Right hindlimb (tissue), 1 donor: ENCODE measurements at places on chromosomes 3 and 15.
A peak's percentile ranks its signal among the peaks of the same experiment; 100 is the strongest.

GRCh38 chr3:8153800-8154199 is 347.8 kb upstream of the LMCD1 start:
- DNase-seq, result peak; percentile 24

DNA sequence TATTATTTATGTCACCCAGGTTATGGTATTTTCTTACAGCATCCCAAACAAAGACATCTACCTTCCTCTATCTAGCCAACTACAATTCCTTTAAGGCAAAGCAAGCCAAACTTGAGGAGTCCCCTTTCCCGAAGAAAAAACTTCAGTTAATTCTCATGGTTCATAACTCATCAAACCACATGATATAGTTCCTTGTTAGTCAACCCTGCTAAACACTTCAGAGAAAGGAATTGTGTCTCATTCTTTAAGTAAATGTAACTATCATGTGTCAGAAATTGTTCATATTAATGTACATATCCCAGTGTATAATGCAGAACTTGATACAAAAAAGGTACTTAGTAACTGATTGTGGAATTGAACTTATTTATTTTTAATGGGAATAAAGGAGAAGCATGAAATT is 44.4 kb downstream of the ST3GAL6 start:
- no peak for DNase-seq

DNA sequence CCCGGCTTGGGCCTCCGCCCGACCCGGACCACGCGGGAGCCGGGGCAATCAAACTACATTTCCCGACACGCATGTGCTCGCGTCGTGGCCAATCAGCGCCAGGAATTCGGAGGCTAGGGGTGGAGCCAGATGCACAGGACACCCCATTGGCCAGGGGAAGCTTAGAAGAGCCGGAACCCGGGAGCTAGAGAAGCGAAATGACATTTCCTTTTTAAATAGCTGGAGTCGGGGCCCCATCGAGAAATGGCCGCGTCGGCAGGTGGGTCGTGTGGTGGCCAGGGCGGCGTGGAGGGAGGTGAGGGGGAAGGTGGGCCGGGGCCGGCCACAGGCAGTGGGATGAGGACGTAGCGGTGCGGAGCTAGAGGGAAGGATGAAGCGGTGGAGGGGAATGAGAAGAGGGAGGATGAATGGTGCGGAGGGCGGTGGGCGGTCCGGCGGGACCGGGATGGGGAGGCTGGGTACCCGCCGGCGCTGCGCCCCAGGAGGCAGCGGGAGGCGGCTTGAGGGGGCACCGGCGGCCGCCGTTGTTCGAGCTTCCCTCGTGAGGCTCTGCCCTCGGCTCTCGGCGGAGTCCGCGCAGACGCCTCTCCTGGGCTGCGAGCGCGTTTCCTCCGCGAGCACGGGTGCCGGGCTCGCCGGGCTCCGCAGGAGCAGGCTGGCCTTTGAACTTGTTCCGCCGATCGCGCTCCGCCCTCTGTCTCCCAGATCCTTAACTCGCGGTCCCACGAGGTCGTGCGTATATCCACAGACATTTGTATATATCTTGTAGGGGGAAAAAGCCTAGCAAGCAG is at the start of gene KBTBD8:
Gene KBTBD8, plus strand, starts transcription at position 195 of the 791 bp plus-strand sequence. Its CDS starts 49 bp downstream, at position 244.
- peak; percentile 100 for DNase-seq

DNA sequence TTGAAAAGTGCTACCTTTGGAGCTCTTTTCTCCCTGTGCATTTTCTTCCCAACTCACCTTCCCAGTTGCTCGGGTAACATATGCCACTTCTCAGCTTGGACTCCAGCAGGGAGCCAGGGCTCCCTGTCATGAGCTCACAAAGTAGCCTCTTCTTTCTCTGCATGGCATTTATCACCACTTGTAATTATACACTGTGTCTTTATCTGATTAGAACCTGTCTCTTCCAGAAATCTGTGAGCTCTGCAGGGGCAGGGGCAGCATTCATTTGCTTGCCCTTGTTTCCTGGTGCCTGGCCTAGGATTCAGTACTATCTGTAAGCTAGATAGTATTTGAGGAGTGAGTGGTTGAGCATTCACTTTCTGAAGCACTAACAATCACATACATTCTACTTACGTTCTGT is 100.9 kb downstream of the CLSTN2 start:
- no peak for DNase-seq

DNA sequence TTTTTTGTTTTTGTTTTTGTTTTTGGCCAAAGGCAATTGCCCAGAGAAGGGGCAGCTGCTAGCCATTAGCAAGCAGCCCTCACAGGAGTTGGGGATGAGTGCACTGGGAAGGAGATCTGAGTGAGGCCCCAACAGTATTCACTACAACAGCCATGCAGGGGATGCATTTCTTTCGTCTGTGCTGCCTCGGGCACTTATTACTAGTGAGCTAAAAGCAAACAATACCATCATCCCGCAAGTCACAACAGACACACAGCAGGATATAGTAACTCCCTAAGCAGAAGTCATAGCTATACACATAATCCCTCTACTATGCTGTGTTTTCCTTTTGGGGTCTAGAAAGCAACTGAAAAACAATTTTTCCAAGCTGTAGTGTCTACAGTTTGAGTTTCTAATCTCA is 27.2 kb downstream of the CRTAP start:
- DNase-seq, result no peak

- no peak for DNase-seq
Measured at GRCh38 chr3:11091791-11092190, 62.5 kb upstream of the HRH1 start.

- no peak for DNase-seq
Measured at GRCh38 chr3:174854987-174855386, 4.1 kb upstream of the NAALADL2 start.

DNA sequence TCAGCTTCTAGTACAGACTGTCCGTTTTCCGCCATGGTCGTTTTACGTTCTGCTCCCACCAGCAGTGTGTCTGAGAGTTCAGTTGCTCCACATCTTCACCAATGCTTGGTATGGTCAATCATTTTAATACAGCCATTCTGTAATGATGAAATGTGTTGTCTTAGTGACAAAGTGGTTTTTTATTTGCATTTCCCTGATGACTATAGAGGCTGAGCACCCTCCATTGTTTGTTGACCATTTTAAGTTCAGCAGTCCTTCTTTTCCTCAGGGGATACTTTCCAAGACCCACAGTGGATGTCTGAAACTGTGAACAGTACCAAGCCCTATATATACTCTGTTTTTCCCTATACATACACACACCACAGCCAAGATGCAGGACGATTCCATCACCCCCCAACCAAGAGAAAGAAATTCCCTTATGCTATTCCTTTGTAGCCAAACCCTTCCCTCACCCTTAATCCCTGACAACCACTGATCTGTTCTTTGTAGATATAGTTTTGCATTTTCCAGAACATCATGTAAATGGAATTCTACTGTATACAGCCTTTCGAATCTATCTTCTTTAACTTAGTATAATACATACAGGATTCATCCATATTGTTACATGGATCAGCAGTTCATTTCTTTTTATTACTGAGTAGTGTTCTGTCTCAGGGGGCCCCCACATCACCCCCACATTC is 55.9 kb downstream of the C3orf20 start:
- no peak for DNase-seq

DNA sequence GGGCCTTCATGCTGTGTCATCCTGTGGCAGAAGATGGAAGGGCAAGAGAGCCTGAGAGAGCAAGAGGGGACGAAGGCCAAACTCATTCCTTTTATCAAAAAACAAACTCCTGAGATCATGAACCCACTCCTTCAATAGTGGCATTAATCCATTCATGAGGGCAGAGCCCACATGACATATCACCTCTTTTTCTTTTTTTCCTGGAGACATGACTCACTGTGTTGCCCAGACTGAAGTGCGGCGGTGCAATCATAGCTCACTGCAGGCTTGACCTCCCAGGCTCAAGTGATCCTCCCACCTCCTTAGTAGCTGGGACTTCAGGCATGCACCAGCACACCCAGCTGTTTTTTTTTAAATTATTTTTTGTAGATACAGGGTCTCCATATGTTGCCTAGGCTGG is 92.0 kb upstream of the RNU6-1 start:
- no peak for DNase-seq

GRCh38 chr3:71713041-71713440 is 12.2 kb downstream of the EIF4E3 start:
- no peak for DNase-seq

DNA sequence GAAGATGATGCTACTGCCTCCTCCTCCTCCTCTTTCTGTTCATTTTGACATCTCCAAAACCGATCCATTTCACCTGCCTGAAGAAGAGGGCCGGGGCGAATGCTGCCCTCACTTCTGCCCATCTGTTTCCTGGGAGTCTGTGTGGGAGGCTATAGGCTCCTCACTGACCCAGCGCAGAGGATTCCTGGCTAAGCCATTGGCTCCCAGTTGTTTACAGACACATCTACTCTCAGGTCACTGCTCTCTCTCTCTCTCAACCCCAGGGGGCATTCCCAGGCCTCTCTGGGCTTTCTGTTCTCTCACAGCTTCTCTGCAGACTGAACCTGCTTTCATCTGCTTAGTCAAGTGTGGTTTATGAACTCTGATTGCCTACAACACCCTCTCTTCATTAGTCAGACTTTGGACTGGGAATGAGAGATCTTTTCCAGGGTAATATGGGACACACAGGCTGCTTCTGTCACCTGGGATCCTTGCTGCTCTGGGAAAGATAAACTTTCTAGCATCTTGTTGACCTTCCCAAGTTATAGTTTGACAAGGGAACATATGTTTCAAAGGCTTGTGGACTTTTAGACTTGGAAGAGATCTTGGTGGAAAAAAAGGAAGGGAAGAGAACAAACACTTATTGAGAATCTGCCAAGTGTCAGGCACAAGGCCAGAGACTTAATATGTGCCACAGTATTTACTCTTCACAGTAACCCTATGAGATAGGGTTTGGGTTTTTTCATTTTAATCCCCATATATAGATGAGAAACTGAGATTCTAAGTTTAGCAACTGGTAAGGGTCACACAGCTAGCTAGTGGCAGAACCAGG is 30.2 kb upstream of the USP3 start:
- DNase-seq, result no peak

DNA sequence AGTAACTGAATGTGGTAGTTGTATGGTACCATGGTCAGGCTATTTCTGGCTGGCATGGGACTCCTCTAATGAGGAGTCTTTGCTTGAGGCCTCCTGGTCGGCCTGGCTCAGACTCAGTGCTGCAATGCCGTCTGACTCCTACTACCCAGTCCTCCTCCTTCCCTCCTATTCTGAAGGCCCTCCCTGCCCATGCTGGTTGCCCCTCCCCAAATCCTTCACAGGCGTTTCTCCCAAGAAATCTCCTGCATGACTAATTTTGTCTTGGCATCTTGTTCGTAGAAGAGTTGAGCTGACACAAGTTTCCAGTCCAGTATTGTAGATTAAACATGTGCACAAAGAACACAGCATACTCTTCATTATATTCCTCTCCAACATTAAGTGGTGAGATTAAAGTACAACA is 115.5 kb downstream of the NFKBIZ start:
- no peak for DNase-seq

- DNase-seq, result no peak
Measured at GRCh38 chr3:129758306-129758705, 135.2 kb downstream of the TMCC1 start.

- peak; percentile 57 for DNase-seq
Measured at GRCh38 chr15:75532413-75533250, 46.5 kb downstream of the PTPN9 start.

DNA sequence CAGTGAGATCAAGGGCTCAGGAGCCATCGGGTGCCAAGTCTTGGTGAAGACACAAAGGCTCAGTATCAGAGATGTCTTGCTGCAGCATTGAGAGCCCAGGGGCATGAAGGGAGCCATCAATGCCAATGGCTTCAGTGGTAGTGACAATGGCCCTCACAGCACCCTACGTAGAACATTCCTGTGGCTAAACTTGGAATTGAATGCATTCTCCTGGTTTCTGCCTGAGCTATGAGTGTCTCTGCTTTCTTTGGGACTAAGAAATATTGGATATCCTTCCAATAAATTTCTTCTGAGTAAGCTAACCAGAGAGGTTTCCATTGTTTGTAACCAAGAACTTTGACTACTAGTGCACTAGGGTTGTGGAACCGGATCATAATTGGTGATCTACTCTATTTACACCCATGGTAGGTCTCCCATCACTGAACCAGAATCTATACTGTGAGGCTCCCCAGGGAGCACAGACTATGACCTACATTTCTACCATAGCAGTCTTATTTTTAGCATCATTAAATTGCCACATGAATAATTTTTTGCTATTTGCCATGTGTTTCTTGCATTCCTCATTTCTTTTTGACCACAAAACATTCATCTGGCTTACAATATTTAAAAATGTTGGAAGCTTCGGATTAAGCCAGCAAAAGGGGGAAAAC is 31.6 kb upstream of the PDZRN3 start:
- no peak for DNase-seq
